RWPE2 (cell line): ENCODE measurements at places on chromosomes 7 and 10.

DNA sequence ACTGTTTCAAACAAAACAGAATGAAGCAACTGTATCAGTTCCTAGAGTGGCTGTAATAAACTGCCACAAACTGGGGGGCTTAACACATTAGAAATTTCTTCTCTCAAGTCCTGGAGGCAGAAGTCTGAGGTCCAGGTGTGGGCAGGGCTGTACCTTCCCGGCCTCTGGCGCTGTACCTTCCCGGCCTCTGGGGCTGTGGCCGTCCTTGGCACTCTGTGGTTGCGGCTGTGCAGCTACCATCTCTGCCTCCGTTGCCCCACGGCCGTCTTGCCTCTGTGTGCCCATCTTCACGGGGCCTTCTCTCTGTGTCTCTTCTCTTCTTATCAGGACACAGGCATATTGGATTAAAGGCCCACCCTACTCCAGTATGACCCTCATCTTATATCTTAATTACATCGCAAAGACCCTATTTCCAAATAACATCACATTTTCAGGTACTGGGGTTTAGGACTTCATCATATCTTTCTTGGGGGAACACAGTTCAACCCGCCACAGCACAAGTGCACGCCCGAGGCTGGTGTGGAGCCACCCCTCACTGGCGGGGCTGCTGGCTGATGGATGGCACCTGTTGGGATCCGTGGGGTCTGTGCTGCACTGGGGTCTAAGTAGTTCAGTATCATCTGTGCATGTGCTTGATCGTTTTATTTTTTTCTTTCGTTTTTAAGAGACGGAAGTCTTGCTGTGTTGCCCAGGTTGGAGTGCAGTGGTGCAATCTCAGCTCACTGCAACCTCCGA, 123.2 kb downstream of the ACTR3B start:
- no peak for DNase-seq

GRCh38 chr10:80503584-80504157, 34.0 kb upstream of the SH2D4B start:
- DNase-seq = no peak

DNA sequence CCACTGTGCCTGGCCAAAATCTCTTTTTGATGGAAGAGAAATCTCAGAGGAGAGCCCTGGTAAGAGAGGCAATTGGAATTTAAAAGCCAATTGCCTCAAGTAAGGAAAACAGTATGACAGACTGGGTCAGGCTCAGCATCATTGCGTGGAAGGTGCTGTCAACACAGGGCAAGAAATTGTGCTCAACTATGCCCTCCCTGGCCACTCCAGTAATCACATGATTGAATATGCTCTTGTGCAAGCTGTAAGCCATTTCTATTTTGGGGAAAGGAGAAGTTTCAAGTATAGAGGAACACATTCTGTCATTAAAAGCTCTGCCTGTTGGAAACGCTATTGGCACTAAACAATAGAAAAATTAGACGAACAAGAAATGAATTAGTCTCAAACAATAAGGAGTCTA, 1127.7 kb downstream of the REEP3 start:
- DNase-seq = no peak

DNA sequence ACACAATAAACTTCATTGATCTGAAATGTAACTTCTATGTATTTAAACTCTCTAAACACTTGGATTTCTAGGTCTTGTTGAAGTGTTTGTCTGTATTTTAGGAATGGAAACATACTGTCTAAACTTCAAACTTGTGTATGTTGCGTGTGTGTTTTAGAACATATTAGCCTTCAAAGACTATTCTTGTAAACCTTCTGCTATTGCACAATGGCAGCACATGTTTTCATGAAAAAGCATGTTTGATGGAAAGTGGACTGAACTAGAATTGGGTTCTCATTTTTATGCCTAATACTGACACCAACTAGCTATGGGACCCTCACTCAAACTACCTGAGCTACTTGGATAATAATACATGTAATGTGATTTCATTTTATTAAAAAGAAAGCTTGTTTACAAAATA, 592.6 kb downstream of the IPMK start:
- no peak for DNase-seq

DNA sequence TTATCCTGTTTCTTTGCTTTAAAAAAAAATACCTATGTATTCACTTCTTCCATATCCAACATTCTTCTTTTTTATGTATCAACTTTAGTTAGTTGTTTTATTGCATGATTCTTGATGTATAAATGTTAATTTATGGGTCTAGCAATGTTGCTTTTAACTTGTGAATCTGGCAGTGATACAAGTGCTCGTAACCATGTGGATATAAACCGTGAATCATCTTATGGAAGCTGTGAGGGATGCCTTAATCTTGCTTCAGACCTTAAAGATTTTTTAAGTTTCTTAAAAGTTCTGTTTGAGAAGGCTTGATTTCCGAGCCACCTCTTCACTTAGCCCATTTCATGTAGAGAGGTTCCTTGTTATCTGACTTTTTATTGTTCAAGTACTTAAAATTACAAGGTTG, 25.9 kb downstream of the HELLS start:
- no peak for DNase-seq

DNA sequence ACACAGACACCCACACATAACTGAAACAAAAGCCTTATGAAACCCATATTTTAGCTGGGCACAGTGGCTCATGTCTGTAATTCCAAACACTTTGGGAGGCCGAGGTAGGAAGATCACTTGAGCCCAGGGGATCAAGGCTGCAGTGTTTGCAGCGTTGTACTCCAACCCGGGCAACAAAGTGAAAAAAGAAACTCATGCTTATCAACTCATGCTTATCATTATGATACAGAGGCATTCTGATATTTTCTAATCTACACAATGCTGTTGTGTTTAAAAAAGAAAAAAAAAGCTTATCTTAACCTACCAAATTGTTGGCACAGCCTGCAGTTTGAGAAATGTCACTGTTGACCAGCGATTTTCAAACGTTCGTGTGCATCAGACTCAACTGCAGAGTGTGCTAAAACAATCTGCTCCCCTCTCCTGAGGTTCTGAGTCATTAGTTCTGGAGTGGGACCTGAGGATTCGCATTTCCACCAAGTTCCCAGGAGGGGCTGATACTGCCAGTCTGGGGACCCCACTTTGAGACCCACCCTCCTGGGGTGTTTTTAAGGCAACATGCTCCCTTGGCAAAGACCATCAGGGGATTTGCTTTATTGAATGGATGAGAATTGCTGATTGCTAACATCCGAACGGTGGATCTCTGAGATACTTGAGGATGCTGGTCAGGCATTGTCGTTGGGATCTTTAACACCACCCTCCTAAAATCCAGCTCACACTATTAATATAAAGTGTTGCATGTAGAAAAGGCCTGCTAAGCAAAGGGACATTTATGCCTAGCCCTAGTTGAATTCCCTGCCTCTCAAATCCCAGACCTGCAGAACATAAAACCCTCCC, 16.2 kb downstream of the CHST3 start:
- DNase-seq = no peak

GRCh38 chr10:133247681-133248333, 10.2 kb downstream of the VENTX start:
- no peak for DNase-seq

DNA sequence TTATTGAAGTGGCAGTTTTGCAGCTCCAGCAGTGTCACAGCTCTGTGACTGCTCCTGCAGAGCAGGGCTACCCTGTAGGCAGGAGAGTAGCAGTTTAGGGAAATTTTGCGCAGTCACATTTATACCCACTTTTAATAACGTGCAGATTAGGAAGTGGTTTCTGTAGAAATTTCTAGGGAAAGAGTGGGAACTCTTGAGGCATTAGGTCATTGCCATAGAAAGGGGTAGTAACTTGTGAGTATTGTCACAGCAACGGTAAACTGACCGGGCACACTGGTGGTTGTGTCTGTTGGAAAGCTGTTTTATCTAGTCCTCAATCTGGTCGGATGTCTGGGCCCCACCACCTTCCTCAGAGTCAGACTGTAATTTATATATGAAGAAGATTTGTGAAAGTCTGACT, 51.9 kb downstream of the CDC14C start:
- DNase-seq = no peak

DNA sequence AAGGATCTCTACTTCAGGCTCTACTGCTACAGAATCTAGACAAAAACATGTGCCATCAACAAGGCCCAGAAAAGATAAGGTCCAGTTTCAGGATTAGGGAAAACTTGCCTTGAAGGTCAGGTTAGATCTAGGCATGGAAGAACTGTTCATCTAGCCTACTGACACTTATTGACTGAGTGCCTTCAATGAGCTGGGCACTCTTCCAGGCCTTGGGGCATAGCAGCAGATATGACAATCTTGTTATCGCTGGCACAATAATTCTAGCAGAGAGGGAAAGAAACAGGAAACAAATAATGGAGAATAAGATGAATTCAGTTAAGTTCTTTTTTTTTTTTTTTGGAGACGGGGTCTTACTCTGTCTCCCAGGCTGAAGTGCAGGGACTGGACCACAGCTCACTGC, 71.6 kb downstream of the ADCYAP1R1 start:
- no peak for DNase-seq

DNA sequence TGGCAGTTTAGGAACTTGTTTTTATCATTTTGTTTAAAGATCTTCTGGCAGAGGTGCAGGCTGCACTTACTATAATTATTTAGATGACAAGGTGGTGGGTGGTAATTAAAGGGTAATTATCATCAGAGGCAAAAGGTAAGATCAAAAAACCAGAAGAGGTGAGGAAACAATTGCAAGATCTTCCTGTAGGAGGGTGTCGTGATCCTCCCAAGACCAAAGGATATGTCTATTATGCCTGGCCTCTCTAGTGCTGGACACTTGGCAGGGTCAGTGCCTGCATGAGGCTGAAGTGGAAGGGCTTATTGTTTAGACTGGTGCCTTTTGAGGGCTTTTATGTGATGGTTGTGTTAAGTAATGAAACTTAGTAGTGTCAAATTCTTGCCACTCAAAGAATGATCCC, 1.8 kb upstream of the WAPL start:
- DNase-seq = no peak

DNA sequence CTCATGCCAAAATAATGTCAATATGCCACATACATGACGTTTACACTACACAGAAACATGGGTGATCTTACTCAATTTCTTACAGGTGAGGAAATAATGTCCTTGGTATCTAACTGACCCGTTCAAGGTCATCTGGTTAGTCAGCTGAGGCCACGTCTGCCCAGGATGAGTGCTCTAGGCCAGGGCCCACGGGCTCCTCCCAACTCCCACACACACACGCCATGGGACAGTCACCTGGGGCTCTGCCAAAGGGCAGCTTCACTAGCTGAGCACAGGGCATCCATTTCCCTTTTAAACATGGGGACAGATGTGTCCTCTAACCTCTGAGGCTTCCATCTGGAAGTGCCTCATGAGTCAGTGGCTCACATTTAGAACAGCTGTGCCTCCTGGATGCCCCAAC, 123.9 kb downstream of the TNS3 start:
- no peak for DNase-seq

- no peak for DNase-seq
Measured at GRCh38 chr7:73681031-73681430, 2.2 kb downstream of the DNAJC30 start.

DNA sequence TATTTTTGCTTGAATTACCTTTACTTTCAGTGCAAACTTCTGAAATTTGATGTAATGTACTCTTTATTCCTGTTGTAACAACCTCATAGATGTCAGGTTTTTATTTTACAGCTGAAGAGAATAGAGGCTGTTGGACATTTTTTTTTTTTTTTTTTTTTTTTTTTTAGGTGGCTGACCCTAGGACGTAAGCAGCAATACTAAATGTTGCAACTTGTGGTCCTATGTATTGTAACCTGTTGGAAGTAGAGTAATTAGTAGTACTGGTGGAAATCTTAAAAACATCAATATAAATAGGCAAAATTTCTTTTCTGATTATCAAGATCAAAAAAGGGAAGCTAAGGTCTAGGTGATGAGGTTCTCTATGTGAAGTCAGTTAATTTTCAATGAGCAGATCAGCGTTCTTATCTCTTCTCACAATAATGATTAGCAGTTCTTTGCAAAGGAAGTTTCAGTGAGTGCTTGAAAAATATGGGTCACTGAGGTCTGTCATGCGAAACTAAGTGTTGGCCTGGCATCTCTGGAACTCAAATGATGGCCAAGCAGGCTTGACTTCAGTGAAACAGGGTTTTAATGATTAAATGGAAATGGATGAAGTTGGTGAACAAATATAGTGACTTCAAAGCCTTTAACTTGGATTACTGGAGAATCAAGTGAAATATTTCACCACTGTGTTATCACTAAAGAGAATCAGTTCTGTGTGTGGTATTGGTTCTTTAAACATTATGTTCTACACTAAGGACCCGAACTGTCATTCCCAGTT, 42.7 kb downstream of the BICC1 start:
- DNase-seq = no peak

DNA sequence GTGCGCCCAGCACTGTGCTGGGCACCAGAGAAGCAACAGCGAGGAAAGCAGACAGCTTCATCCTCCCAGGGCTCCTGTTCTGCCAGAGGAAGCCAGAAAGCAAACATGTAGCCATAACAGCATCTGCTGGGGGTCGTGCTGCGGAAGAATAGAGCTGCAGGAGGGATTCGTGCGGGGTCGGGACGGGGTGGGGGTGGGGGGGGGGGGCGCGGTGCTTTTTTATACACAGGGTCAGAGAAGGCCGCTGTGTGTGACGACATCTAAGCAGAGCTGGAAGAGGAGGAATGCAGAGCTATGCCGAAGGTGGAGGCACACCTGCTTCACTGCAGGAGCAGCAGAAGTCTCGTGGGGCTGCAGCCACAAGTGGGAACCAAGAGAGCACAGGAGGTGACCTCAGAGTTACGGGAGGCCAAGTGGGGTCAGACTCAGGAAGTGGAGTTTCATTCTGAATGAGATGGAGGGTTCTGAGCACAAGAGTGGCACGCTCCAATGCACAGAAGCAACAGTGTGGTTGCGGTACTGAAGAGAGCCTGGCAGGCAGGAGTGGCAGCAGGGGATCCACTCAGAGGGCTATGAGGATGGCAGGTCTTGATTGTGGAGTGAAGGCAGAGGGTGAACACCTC, 11.1 kb downstream of the PKD1L1 start:
- no peak for DNase-seq

GRCh38 chr10:61179771-61180170, 235.8 kb upstream of the RHOBTB1 start:
- no peak for DNase-seq

GRCh38 chr7:28483112-28483511, 70.8 kb downstream of the CREB5 start:
- DNase-seq = no peak

DNA sequence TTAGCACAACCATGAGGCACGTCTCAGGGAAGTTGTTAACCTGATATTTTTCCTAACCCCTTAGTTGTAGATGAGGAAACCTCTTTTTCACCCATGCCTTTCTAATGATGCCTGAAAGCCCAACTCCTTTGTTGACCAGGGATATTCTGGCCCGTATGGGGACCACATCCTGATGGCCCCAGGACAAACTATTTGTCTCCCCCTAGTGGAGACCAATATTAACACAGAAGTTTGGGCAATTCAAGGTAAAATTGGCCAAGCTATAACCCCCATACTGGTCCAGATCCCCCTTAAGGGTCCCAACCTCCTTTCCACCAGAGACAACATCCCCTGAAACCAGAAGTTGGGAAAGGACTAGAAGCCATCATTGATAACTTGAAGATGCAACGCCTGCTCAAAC, 893.3 kb downstream of the SORCS1 start:
- no peak for DNase-seq

GRCh38 chr10:47060356-47060755, 149.1 kb downstream of the PTPN20 start:
- no peak for DNase-seq

GRCh38 chr7:35909870-35910357, 109.1 kb downstream of the SEPTIN7 start:
- DNase-seq = no peak
